A549 treated with dexamethasone at 1 μM for 4 hours (cell line): ENCODE measurements at places on chromosomes 2 and 18. TPM values are rescaled to one million over a fixed set of nuclear protein-coding genes. Genes with fewer than 3 reads are reported as not detected.

The ANKRD30BL gene
- total RNA-seq: not detected in 5 replicates

The XDH gene
- 0.83 to 1.6 TPM (median 1.1 TPM) in 5 replicates for total RNA-seq

The CXCR1 gene
- not detected in 5 replicates for total RNA-seq

The WDR7 gene
- total RNA-seq: 2.7 to 4.4 TPM (median 4.0 TPM) in 5 replicates

The GREB1 gene
- 2.5 to 3.9 TPM (median 3.3 TPM) in 5 replicates for total RNA-seq

The SLC35F6 gene
- total RNA-seq: 32.4 to 44.5 TPM (median 43.1 TPM) in 5 replicates

The UGT1A4 gene
- 0.07 TPM in 1 of 5 replicates, not detected in the others for total RNA-seq

The ALPI gene
- total RNA-seq: 0.02 to 0.05 TPM (median 0.04 TPM) in 3 of 5 replicates, not detected in the others

The STK39 gene
- total RNA-seq: 15.6 to 19.2 TPM (median 18.8 TPM) in 5 replicates

The IL1R1 gene
- total RNA-seq: 37.3 to 57.0 TPM (median 46.4 TPM) in 5 replicates

The CRYBA2 gene
- 0.31 TPM in 1 of 5 replicates, not detected in the others for total RNA-seq

The NTSR2 gene
- total RNA-seq: not detected in 5 replicates

The SNORC gene
- total RNA-seq: 4.2 to 8.2 TPM (median 6.8 TPM) in 5 replicates

The IRS1 gene
- total RNA-seq: 9.5 to 15.0 TPM (median 14.9 TPM) in 5 replicates

The BBS5 gene
- 4.4 to 5.8 TPM (median 5.0 TPM) in 5 replicates for total RNA-seq

The METTL4 gene
- 4.1 to 6.7 TPM (median 6.2 TPM) in 5 replicates for total RNA-seq

The FOXD4L1 gene
- 0.09 to 0.54 TPM (median 0.41 TPM) in 5 replicates for total RNA-seq

The FBLN7 gene
- 0.32 to 0.78 TPM (median 0.57 TPM) in 5 replicates for total RNA-seq

The ITGB6 gene
- total RNA-seq: 0.35 to 1.2 TPM (median 0.60 TPM) in 5 replicates

The LGALSL gene
- 8.3 to 12.8 TPM (median 11.9 TPM) in 5 replicates for total RNA-seq

The DNAH7 gene
- total RNA-seq: 0.79 to 2.1 TPM (median 1.0 TPM) in 5 replicates

The PRPF40A gene
- 63.9 to 86.8 TPM (median 80.1 TPM) in 5 replicates for total RNA-seq
